ENCODE measurements at places on chromosomes 6 and 20.

DNA sequence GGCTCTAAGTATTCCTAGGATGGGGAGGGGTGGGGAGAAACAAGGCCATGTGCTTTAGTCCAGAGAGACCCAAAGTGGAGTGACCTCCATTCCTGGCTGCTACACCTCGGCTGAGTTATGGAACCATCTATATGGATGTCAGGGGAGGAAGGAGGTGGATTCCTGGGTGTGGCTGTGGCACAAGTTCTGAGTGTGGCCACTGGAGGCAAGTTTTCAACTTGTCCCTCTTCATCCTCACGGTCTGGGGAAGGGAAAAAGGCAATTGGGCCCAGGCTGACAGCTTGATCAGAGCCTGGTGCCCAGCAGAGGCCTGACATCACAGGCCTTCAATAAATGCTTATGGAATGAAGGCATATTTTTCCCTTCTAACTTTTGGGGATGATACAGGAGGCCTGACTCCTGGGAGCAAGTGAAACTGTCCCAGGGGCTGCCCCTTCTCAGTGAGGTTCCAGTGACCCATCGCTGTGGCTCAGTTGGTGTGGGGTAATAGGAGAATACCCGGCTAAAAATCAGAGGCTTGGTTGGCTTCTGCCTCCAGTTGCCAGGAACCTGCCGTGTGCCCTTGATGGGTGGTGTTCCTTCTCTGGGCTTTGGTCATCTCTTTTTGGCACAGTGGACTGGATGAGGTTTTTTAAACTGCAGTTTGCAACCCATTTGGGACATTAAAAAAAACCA, 1.8 kb upstream of the ITPR3 start:
- DNase-seq: no peak

- no peak for DNase-seq
These were observed 127.2 kb downstream of the CDC5L start for GRCh38 chr6:44514576-44515193.

DNA sequence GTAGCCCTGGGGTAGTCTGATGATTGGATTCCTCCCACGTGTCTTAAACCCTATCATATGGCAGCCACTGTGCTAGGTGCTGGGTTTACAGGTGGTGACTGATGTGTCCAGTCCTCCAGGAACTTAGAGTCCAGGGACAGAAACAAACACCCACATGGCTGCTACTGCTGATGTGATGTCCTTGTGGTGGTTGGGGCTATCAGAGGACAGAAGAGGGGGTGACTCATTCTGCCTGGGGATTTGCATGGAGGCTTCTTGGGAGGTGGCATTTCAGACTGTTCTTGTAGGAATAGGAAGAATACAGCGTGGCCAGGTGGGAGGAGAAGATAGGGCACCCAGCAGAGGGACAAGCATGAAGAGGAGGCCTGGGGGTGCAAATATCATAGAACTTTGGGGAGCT, 9.8 kb downstream of the RAET1G start:
- DNase-seq: no peak

DNA sequence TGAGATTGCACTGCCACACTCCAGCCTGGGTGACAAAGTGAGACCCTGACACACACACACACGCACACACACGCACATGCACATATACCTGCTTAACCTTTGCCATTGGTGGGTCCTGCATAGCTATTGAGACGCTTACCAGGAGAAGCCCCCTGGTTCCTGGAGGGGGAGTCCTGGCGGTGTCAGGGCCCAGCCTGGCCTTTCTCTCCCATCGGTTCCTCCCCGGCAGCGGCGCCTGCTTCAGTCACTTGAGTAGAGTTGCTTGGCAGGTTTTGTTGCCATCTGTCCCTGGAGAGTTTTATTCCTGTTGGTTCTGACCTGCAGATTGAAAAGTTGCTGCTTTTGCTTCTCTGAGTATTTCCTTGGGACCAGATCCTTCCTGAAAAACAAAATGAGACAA, 20.6 kb upstream of the FAM209A start:
- DNase-seq: no peak

DNA sequence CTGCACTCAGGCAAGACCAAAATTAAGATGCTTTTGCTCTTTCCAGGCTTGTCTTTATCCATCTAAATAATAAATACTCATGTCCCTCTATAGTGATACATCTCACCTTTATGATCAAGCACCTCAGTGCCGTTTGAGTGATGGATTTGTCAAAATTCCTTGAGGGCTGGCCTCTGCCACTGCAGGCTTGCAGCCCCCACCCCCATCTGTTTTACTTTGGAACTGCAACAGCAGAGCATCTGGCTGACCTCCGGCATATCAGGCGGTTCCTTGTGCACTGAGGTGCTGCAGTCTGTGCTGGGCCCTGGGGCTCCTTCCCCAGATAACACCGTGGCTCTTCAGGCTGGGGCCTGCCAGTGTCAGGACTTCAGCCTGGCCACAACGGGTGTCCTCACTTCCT, 386.9 kb downstream of the CDH26 start:
- no peak for DNase-seq

DNA sequence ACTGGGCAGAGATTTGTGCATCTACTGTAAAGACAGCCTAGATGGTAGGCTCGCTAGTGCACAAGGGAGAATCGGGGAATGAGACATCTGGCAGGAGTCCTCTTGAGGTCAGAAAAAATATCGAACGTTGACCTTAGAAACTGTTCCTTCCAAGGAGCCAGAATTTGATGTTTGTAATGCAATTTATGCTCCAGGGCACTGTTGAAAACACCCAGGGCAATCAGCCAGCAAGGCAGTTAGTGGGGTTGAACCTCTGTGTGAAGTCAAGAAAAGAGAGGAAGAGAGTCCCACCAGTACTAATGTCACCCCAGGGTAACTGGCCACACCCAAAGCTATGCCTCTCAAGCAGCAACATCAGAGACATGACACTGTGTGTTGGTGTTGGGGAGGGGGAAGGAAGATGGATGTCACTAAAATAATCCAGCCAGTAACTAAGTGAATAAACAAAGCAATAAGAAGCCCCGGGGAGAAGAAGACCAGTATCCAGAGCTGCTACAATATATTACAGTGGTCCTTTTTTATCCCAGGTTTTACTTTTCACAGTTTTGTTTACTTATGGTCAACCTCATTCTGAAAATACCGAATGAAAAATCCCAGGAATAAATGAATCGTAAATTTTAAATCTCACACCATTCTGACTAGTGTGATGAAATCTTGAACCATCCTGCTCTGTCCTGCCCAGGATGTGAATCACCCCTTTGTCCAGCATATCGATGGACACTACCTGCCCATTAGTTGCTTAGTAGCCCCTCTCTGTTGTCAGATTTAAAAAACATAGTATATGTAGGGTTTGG, 32.9 kb upstream of the PDE10A start:
- DNase-seq: no peak

DNA sequence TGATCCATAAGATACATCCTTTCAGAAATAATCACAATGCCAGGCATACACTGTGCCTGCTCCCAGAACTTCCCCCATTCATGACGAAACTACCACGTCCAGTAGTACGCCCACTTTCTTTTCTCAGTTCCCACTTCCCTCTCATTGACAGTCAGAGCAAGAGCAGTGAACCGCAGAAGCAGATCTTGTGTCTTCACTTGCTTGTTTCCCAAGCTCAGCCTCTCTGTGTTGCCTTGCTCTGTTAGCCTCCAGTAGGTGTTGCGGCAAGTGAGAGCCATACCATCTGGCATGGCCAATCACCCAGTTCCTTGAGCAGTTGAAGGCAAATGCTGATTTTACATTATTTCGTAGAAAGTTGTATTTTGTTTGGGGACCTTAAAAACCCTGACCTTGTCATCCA, 11.7 kb downstream of the UST start:
- no peak for DNase-seq

GRCh38 chr6:105484238-105485161, 81.6 kb upstream of the PREP start:
- DNase-seq: no peak

- no peak for DNase-seq
These were observed 686 bp downstream of the TMEM170B start for GRCh38 chr6:11538052-11538818.

DNA sequence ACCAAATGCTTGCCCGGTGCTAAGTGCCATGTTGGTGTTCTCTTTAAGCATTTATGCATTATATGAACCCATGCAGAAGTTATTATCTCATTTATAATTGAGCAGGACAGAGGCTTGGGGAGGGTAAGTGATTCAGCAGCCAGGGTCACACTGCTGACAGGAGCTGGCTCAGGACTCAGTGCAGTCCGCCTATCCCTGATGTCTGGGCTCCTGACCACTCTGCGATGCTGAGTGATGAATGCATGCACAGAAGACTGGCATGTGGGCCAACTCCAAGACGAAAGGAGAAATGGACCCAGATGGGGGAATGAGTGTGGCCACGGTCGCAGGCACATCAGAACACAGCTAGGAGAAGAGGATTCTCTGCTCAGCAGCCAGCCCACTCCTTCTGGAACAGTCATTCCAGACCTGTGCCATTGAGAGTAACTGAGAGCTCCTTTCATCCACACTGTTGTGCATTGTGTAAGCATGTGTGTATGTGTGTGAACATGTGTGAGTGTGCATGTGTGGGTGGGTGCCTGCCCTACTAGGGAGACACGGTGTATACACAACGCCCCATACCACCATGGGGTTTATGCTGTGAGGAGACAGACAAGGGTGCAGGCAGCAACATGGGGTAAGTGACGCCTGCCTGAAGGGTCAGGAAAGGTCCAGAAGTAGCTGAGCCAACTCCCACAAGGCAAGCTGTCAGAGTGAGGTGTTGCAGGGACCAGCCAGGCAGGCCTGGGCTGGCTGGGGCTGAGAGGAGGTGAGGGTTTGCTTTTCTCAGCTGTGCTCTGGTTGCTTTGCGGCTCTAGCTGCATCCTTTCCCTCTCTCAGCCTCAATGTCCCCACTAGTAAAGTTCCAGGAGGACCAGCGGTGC, 97.8 kb upstream of the PMEPA1 start:
- DNase-seq: no peak

- no peak for DNase-seq
These were observed 205.1 kb upstream of the GMDS start for GRCh38 chr6:2450546-2450945.

GRCh38 chr20:62830251-62830650, 13.4 kb downstream of the COL9A3 start:
- DNase-seq: no peak

DNA sequence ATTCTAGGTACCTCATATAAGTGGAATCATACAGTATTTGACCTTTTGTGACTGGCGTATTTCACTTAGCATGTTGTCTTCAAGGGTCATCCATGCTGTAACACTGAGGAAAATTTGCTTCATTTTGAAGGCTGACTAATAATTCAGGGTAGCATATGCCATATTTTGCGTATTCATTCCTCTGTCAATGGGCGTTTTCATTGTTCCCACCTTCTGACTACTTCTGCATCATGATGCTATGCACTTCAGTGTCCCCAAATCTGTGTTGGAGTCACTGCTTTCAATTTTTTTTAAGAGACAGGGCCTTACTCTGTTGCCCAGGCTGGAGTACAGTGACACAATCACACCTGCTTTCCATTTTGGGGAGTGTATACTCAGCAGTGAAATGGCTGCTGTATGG, 51.6 kb downstream of the SYNDIG1 start:
- DNase-seq: no peak

- peak; percentile 41 for DNase-seq
These were observed at the start of gene SRXN1 for GRCh38 chr20:653110-653589. TSS of gene SRXN1 (minus strand) at chr20:653200. CDS start at chr20:653185, 15 bp downstream.

Data from GF-D8 (cell line).